PC-9 (cell line): ENCODE measurements at places on chromosomes 16 and 17. TPM values are rescaled to one million over a fixed set of nuclear protein-coding genes. Genes with fewer than 3 reads are reported as not detected.
A peak's percentile ranks its signal among the peaks of the same experiment; 100 is the strongest.

- no peak for DNase-seq
These were observed 696 bp downstream of the NETO2 start for GRCh38 chr16:47142821-47143676.

DNA sequence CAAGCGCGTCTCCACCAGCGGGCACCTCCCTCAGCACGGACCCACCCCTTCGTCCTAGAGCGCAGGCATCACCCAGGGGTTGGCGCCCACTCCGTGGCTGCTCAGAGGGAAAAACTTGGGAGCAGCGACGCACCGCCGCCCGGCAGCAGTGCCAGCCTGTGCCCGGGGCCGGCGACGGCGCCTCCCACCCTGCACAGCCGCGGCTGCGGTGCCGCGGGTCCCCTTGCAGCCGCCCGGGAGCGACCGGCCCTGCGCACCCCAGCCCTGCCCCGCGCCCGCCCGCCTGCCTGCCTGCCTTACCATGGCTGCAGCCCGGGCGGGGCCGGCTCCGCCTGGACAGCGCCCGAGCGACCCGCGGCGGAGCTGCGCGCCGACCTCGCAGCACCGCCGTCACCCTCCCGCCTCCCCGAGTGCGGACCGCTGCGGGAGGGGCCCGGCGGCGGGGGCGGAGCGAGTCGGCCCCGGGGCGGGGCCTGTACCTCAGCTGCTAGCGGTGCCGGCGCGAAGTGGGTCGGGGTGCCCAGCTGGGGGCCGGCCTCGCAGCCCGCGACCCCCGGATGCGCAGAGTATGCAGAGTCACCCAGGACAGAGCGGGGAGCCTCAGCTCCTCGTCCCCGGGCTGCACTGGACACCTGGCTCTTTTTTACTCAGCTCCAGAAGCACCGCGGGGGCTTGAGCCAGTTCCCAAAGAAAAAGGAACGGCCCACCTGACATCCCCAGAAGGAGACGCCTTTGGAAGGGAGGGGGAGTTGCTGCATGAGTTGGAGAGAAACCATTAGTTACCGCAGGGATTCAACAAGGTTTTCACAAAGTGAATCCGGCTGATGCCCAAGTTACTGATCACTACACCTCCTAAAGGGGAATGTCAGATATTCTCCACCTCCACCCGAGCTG is 17.5 kb upstream of the MTMR4 start:
- DNase-seq, result peak; percentile 55

- no peak for DNase-seq
These were observed 123.2 kb upstream of the ANKFN1 start for GRCh38 chr17:56030009-56030624.

DNA sequence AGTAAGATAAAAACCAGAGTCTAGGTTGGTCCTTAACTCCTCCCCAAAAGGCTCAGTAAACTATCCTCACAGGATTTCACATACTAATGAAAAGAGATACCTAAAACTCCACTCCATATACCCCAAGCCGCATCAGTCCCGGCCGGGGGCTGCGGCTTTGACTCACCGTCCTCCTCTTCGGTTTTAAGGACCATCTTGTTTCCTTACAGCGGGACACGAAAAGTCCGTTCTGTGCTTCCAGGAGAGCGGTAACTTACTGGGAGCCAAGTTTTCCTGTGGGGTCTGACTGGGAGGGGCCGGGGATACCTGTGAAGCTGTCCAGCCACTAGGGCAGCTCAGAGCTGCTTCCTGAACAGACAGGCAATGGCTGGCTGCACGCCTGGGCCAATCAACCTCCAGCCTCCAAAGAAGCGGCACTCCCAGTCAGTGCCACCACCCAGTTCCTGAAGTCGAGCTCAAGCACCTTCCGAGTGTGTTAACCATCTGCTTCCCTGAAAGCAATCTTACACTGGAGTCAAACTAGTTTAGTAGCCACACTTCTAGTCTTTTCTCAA is 45.5 kb downstream of the CYTH1 start:
- DNase-seq, result peak; percentile 89

DNA sequence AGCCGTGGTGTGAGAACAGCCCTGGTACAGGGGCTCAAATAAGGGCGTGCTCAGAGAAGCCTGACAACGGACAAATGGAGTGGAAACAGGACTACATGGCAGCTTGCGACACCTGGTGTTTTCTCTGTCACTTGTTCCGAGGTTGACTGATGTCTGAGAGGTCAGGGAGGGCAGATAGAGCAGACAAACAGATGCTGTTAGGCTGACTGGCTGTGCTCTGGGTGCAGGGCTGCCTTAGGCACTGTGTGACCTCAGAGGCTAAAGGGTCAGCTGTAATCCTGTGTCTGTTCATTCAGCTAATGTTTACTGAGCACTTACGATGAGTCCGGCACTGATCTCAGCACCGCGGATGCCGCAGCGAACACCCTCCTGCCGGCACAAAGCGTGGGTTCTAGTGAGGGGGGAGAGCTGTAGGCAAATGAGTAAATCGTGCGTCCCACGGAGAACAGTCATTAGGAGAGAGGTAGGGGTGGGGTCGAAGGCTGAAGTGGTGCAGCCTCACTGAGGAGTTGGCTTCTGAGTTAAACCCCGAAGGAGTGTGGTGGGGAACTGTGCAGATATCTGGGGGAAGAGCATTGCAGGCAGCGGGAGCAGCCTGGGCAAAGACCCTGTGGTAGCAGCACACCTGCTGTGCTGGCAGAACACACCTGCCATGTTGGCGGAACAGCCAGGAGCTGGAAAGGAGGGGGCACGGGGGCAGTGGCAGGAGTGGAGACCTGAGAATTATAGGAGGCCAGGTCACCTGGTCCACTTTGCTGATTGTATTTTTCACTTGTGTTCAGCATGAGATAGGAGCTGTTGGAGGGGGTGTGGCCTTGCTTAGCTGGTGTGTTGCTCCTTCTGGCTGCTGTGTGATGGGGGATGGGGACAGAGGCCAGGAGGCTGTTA is 35.0 kb downstream of the GPT2 start:
- DNase-seq, result no peak

GRCh38 chr16:26058326-26058725 is 366.6 kb downstream of the HS3ST4 start:
- DNase-seq, result no peak

DNA sequence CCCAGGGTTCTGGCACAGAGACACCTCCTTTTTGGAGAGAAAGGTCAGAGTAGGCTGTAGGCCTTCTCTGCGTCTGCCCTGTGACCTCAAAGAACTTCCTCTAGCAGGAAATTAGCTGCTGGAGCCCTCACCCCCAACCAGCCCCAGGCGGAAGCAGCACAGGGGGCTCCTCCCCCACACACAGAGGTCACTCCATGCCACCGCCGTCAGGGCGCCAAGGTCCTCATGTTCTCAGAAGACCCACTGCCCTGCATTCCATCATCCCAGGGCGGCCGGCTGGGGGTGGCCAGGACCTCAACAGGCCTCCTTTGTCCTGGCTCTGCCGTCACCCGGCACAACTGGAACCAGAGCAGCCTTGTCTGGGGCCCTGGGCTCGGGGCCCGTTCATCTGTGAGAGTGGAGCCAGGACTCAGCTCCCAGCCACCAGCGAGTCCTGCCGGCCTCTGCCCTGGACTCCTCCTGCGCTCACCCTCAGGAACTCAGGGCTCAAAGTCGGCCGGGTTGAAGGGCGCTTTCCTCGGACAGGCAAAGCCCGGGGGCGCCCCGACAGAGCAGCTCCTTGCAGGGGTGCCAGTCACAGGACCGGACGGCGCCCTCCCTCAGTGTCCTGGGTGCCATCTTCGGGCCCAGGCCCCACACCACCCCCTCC is 1.2 kb downstream of the TMC6 start:
- DNase-seq, result peak; percentile 39

GRCh38 chr16:47999595-47999994 is 156.2 kb downstream of the ABCC12 start:
- DNase-seq, result no peak

DNA sequence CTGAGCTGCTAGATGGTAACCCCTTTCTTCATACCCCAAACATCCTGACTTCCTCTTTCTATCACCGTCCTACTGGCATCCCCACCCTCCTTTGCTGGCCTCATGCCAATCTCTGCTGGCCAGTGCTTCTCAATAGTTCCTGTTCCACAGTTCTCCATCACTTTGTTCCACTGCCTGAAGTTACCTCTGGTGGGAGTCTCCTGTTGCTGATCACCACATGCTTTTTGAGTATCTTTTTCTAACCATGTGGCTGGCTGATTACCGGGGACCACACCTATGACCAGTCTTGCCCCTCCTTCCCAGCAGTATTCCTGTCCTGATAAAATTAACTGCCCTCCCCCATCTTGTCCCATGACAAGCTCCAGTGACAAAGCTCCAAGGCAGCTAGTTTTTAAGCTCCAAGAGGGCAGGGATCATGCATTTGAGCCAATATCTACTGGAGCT is 380.4 kb upstream of the CCL2 start:
- no peak for DNase-seq

GRCh38 chr17:59345476-59345875 is 14.0 kb downstream of the YPEL2 start:
- no peak for DNase-seq

GRCh38 chr16:84155771-84156170 is 10.7 kb downstream of the DNAAF1 start:
- DNase-seq, result no peak

DNA sequence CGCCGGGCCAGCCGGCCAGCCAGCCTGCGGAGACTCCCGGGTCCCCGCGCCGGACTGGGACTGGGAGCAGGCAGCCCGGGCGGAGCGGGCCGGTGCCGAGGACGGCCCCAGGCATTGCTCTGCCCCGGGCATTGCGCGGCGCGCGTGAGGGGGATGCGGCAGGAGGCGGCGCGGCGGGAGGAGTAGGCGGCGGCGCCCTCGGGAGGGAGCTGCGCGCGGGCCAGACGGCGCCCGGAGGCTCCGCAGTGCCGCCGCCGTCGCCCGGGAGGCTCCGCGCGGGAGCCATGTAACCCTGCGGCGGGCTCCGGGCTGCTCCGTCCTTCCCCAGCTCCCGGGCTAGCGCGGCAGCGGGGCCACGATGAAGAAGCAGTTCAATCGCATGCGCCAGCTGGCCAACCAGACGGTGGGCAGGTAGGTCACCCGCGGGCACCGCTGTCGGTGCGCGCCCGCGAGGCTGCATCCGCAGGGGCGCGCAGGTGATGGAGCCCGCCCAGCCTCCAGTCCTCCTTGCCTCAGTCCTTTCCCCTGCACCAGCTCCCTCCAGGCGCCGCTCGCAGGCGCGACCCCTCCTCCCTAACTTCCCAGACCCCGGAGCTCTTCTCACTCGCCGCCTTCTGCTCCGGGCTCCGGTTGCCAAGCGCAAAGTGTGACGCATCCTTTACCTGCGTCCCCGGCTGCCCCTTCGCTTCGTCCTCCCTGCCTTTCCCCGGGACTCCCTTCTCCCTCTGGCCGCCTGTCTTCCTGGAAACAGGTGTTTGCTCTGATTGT is at the start of gene ARHGAP44:
Gene ARHGAP44, plus strand, starts transcription at position 18 of the 768 bp plus-strand sequence. Its CDS starts 341 bp downstream, at position 359.
- no peak for DNase-seq

GRCh38 chr17:72266112-72266775 is 145.4 kb downstream of the SOX9 start:
- no peak for DNase-seq

DNA sequence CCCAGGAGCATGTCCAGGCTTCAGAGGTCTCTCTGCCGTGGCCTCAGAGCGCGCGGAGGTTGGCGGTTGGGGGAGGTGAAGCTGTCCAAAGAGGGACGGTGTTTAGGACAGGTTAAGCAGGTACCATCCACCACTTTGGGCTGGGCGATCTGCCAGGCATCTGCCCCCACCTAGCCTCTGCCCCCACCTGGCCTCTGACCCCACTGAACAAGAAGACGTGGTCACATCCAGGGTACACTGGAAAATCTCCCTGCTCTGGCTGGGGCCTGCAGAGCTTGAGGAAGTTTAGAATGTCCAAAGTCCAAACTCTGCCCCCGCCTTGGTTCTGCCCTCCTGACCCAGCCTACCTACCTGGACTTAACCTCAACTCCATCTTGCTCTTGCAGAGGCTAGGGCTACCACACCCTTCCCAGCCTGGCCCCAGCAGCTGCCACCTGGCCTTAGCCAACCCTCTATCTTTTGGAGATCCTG is 1.6 kb downstream of the ITGA3 start:
- no peak for DNase-seq

GRCh38 chr16:69064764-69065313 is 40.6 kb upstream of the HAS3 start:
- DNase-seq, result no peak

- DNase-seq, result no peak
These were observed 4.4 kb downstream of the LGALS9 start for GRCh38 chr17:27635275-27635823.

- DNase-seq, result no peak
These were observed 463 bp downstream of the TOP2A start for GRCh38 chr17:40417258-40417608.

DNA sequence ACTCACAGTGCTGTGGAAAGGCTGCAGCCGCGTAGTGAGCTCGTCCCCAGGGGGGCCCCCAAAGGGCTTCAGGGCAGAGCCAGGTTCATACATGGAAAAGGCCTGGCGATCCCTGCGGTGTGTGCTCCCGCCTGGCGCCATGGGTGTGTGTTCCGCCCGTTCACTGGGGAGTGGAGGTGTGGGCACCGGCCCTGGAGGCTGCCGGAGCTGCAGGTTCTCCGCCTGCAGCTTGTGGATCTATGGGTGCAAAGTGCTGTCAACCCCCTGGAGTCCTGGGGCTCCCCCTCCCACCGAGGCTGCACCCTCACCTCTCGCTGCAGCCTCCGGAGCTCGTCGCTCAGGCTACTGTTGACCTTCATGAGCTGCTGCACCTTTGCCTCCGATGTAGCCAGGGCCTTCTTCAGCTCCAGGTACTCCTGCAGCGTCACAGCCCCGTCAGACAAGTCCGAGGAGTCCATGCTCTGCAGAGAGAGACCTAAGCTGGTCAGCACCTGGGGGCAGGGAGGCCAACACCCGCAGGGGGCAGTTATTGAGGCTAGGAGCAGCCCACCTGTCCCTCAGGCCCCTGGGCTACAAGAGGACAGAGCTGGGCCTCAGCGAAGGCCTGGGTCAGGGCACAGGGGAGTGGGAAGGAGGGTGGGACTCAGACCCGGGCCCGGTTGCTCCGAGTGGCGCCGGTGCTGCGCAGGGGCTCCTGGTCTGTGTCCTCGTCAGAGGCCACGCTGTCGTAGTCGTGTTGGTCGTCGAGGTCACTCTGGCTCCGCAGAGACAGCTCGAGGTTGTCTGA is 7.9 kb downstream of the TP53I13 start:
- peak; percentile 8 for DNase-seq

- peak; percentile 54 for DNase-seq
These were observed 790 bp downstream of the TRADD start for GRCh38 chr16:67158637-67159600.

DNA sequence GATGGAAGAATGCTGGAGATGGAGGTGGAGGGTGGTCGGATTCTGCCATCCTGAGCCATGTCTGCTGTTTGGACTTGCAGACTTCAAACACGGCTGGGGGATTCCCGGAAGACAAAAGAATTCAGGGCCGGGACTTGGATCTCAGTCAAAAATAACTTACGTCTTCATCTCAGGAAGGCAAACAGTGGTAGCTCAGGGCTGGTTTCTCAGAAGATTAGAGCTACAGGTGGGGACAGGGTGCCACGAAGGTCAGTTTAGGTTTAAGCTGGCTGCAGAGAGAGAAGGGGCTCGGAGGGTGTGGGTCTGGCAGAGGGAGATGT is 4.3 kb upstream of the RHBDL3 start:
- no peak for DNase-seq

GRCh38 chr16:20380782-20381181 is 23.8 kb downstream of the PDILT start:
- DNase-seq, result no peak

GRCh38 chr17:4872786-4873185 is 26.6 kb upstream of the C17orf107 start:
- DNase-seq, result no peak

The SLC52A1 gene
- 0.28 and 0.48 TPM in 2 replicates for total RNA-seq

The NUPR1 gene
- total RNA-seq, result 17.3 and 21.3 TPM in 2 replicates

The KRT35 gene
- total RNA-seq, result not detected in 2 replicates

The OTOA gene
- total RNA-seq, result not detected in 2 replicates

The NPTX1 gene
- 6.1 and 6.9 TPM in 2 replicates for total RNA-seq

The TPSG1 gene
- total RNA-seq, result not detected in 2 replicates

The KRT31 gene
- total RNA-seq, result not detected in 2 replicates

The HOXB5 gene
- 8.3 and 12.9 TPM in 2 replicates for total RNA-seq

The ACSM3 gene
- total RNA-seq, result 1.1 and 2.4 TPM in 2 replicates

The MYH2 gene
- not detected in 2 replicates for total RNA-seq
